Activated naive CD8-positive, alpha-beta T cell treated with anti-CD3 and anti-CD28 coated beads, Interleukin-2, amount 50 U/mL, for 24 hours (primary cell): ENCODE measurements at places on chromosomes 5 and 9.

DNA sequence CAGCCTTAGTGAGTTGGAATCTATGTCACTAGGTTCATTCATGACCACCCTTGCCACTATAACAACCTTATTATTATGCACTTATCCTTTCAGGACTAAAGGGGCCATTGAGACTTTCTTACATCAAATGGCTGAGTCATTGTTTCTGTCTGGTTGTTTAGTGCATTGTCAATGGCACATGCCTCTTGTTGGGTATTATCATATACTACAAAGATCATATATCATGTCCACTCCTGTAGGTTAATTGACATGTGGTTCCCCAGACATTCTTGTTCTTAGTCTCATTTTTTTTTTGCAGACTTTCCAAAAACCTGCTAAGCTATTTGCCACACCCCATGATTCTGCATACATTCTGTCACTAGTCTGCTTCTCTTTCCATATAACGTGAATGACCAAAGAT is 66.7 kb upstream of the PRDM9 start:
- DNase-seq = no peak

- DNase-seq = no peak
These were observed 5.6 kb upstream of the IER5L start for GRCh38 chr9:129183495-129184218.

DNA sequence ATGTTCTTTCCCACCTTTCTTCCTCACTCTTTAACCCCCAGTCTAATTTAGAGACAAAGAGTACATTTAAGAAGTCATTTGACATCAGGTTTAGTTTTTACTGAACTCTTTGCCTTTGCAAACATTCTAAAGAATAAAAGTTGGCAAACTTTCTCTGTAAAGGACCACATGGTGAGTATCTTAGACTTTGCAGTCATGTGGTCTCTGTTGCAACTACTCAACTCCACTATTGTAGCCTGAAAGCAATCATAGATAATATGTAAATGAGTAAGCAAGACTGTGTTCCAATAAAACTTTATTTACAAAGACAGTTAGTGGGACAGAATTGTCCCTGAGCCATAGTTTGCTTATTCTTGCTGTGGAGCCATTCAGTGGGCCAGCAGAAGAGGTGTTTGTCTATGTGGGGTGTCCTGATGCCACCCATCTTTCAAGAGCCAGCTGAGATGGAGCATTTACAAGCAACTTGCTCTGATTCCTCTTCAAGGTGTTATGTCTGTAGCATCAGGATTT is 25.4 kb downstream of the ABLIM3 start:
- no peak for DNase-seq

DNA sequence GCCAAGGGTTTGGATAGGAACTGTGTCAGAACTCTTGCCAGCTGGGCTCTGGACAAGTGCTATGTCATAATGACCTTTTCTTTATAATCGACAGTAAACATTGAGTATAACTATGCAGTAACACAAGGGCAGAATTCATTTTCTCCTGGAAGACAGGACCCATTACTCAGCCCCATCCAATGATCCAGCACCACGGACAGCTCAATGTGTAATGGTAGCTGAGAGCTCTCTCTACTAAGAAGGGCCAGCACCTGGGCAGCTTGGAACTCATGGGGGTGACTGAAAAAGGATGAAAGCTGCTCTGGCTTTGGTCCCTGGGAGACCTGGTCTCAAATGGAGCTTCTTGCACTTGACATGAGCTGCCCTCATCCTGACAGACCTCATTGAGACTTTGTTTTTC is 347.8 kb downstream of the TRIM32 start:
- DNase-seq = no peak

DNA sequence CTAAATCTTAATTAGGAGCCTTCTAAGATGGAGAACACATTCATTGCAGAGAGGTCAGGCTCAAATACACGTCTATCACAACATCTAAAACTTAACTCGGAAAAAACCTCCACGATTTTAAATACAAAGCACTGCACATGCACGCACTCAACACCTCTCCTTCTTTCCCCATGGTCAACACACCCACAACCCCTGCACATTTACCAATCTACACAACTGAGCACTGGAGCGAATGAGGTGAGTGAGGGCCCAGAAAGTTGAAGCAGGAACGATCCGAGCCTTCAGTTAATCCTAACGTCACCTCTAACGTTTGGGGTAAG is 278 bp upstream of the NIPSNAP3A start:
- DNase-seq = no peak

DNA sequence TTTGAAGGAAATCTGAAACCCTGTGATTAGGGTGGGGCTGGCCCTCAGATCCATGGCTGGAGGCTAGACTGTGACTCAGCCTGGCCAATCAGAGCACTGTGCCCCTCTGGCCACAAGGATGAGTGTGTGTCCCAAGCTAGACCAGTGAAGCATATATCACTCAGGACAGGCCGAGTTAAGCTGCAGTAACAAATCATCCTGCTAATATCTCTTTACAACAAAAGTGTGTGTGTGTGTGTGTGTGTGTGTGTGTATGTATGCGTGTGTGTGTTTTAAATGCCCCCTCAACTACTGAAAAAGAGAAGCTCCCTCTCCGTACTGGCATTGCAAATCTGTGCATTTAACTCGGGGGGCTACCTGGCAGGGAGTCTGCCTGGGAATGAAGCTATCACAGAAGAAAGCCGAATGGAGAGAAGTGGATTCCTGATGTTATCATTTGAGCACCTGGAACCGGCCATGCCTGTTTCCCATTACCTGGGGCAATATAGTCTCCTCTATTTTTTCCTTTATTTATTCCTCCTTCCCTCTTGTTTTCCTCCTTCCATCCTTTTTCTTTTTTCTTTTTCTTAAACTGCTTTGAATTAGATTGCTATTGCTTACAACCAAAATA is 25.6 kb downstream of the STC2 start:
- DNase-seq = no peak

DNA sequence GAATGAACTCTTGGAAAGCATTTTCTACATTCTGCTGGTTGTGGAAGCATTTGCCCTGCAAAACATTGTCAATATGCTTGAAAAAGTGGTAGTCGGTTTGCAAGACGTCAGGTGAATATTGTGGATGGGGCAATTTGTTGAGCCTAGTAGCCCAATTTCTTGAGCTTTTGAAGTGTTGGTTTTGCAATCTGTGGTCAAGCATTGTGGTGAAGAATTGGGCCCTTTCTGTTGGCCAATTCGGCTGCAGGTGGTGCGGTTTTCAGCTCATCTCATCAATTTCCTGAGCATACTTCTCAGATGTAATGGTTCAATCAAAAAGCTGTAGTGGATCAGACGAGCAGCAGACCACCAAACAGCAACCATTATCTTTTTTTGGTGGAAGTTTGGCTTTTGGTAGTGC is 426.8 kb upstream of the CDH9 start:
- DNase-seq = no peak

- peak; percentile 11 for DNase-seq
These were observed 2.1 kb upstream of the HAND1 start for GRCh38 chr5:154479944-154480750.

- no peak for DNase-seq
These were observed 143.8 kb upstream of the MAP3K1 start for GRCh38 chr5:56671571-56671970.

GRCh38 chr5:83802686-83803085 is 82.0 kb upstream of the HAPLN1 start:
- DNase-seq = no peak

DNA sequence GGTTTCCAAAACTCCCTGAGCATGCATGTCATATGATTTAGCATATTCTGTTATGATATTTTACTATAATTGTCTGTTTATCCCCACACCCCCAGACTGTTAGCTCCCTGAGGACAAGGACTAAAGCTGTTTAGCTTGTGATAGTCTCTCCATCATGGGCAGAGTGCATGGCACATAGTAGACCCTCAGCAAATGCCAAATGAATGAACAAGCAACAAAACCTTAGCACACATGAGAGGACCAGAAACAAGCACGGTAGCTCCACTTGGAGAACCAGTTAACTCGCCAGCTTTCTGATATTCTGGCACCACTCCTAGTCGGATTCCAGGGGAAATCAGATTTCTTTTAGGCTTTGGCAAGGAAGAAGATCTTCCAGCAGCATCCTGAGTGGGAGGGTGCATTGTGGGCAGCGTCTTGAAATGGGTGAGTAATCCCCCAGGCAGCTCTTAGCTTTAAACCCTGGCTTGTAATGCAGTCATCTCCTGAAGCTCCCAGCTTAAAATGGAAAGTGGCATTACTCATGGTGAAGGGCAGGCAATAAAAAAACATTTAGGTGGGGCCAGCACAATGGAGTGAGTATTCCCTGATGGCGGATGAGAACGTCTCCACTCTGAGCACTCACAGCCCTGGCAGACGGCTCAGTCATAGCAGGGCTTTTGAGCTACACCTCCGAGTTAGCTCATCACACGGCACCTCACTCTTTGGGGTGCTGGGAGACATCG is 41.1 kb downstream of the FGF1 start:
- no peak for DNase-seq

GRCh38 chr5:73928476-73929070 is 302.6 kb downstream of the ARHGEF28 start:
- DNase-seq = no peak

- DNase-seq = no peak
These were observed 548.4 kb downstream of the LRRC70 start for GRCh38 chr5:63127054-63127453.

DNA sequence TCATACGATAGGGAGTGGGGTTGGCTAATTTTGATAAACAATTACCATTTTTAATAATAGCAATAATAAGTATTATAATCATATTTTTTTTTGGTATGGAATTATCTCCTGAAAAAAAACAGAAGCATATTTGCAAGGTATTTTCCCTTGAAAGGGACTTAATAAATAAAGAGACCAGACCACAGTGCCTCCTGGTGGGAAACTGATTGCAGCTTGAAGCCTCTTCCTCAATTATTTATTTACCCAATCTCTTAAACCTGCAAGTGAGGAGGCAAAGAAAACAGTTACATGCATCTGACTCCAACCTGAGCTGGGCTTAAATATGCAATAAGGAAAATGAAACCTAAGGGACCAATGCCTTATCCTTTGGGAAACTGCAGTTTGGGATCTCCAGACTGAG is 388.1 kb upstream of the ACO1 start:
- no peak for DNase-seq

DNA sequence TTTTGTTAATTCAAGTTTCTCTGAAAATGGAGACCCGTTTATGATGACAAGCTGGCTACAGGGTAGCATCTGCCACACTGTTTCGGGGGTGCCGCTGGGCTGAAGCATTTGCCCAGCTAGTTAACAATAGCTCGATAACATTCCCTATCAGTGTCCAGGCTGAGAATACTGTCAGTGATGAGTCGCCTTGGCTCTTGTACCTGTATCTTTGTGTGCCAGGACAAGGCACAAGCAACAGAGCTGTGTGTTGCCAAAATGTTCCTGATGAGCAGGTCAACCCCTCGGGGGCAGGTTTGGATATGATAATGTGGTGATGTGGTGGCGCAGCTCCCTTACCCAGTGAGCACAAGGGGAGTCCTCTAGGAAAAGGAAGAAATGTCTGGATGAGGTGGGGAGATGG is 7.0 kb downstream of the TGFBI start:
- no peak for DNase-seq

- DNase-seq = no peak
These were observed 20.9 kb upstream of the SPINK5 start for GRCh38 chr5:148042881-148043280.

- DNase-seq = no peak
These were observed 17.7 kb downstream of the ZDHHC11B start for GRCh38 chr5:766666-767431.

- DNase-seq = no peak
These were observed 199.0 kb downstream of the ARHGAP26 start for GRCh38 chr5:142969186-142969585.

- DNase-seq = no peak
These were observed 56.9 kb upstream of the MTMR12 start for GRCh38 chr5:32369542-32370155.

DNA sequence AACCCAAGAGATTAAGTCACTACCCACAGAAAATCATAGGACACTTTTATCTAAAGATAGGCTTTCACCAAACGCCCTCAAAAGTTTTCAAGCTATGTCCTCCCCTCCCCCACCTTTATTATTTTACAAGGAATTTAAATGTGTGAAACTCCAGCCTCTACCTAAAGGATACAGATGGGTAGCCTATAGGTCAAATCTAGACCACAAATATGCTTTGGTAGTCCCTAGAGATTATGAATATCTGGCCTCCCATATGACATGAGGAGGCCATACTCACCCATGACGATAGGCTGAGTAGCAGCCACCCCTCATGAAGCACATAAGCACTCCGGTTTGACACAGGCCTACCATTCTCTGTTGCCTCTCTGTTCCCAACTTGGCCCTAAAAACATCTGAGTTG is 11.9 kb downstream of the SIL1 start:
- DNase-seq = no peak
